WTC11 (cell line): ENCODE measurements at places on chromosomes 1 and 21. TPM values are rescaled to one million over a fixed set of nuclear protein-coding genes. Genes with fewer than 3 reads are reported as not detected.

- DNase-seq, result no peak
Measured at GRCh38 chr1:101043776-101044175, 18.2 kb upstream of the DPH5 start.

DNA sequence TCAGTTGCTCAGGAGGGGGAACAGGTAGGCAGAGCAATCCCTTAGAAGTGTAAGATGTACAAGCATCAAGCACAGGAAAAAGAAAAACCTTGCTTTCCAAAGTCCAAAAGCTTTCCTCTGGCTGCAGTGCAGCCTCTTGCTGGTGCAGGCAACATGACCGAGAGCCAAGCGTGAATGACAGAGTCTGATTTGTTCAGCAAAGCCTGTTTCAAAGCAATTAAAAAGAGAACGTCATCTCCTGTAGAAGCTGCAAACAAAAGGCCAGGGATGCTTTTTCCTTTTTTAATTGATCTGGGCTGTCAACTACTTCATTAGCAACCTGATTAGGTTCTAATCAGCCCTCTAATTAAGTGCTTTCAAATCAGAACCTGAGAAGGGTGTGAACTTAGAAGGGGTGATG, 38.2 kb upstream of the PLA2G2C start:
- no peak for DNase-seq

DNA sequence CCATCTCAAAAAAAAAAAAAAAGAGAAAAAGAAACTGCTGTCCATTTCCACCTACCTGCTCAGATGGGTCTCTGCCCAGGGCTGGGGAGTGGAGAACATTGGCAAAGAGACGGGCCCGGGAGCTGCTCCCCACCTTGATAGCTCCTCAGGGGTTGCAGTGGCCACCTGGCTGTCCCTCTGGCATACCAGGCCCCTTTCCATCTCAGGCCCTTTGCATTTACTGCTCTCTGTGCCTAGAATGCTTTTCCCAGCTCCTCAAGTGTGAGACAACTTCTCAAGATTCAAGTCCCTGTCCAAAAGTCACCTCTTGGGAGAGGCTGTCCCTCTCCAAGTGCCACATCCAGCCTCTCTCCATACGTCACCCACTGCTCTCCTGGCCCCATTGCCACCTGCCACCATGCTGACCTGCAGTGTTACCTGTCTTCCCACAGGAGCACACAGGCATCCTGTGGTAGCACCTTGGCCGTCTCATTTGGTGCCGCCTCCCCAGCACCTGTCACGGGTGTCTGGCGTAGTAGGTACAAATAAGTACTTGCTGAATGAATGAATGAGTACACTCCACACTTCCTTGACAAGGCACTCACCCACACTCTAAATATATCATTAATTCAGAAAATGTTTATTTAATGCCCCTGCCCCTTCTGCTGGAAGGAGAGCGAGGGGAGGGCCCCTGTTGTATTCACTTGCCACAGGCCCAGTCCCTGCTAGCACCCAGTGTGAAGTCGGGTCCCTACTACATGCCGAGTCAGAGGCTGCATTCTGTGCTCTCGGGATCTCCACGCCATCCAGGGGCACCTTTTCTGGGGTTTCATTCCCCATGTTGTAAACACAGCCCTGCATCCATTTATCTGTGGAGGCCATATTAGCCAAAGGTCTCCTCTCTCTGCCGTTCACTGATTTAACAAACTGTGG, 48.8 kb downstream of the DISP3 start:
- DNase-seq, result peak; percentile 5

- no peak for DNase-seq
Measured at GRCh38 chr1:154483941-154484803, 17.8 kb upstream of the TDRD10 start.

DNA sequence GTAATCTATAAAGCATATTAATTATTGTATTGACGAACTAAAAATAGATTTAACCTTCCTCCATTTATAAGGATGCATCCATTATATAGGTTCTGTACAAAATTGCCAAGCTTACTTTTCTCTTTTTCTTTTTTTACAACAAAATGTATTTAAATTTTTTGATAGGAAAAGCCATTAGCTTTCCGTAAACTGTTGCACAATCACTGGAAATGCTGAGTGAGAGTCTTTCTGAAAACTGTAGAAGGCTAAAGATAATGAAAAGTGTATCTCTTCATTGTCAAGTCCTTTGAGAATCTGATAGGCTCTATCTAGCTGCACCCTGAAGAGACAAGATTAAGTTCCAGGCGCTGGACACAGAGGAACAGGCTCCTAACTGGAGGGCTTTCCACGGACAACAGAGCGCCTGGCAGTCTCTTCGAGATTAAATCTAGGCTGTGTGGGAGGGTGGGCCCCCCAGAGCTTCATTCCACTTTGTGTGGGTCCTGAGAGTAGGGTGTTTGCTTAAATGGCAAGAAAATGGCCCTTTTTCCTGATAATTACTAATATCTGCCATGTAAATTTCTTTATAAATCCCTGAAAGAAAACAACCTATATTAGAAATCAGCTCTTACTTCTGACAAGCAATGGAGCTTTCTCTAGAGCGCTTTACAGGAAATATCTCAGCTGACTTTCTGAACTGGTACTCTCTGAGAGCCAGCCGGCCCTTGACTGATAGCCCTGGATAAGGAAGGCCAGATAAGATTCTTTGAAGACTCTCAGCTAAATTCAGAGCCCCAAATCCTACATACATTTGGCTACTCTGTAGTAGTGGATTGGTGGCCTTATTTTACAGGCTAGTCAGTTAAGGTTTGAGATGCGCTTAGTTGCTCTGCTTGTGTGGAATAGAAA, 108.3 kb downstream of the FMN2 start:
- DNase-seq, result no peak

DNA sequence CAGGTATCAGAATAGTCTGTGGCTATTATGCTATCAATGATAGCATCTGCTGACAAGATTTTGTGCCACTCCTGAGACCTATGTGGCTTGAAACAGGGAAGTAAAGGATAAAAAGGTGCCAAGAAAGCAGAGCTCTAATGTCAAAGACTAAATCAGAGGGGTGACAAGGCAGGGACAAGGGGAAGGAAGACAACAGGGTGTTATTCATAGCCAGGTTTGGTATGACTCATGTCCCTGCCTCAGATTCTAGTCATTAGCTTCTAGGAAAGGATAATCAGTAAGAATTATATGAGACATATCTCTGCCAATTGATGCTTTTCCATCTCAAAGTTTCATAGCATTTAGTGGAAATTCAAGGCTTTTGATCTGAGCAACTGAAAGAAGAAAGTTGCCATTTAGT, 31.8 kb upstream of the PLD5 start:
- DNase-seq, result no peak

- DNase-seq, result peak; percentile 44
Measured at GRCh38 chr1:18041685-18042355, 65.8 kb upstream of the IGSF21 start.

GRCh38 chr1:161915051-161915503, 108.6 kb downstream of the OLFML2B start:
- DNase-seq, result no peak

GRCh38 chr1:41502912-41503311, 18.4 kb upstream of the EDN2 start:
- DNase-seq, result no peak

- DNase-seq, result no peak
Measured at GRCh38 chr1:67645495-67646144, 39.4 kb upstream of the GADD45A start.

DNA sequence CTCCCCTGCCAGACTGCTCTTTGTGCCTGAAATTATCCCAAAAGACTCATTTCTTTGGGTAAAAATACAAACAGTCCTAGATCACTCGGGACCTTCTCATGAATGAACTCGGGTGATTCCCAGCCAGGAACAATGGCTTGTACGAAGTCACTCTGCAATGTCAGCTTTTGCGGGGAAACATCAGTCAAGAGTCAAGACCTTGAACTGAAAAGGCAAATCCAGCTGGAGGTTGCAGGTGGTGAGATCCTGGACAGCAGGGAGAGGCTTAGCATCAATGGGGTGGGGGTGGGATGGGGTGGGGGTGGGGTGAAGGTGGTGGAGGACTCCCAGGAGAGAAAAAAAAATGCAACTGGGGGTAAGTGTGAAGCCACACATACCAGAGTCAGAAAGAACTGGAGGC, 115.0 kb upstream of the SLC25A33 start:
- DNase-seq, result no peak

OR2L13 gene
- total RNA-seq, result not detected in 3 replicates

CD84 gene
- total RNA-seq, result 0.02 to 0.30 TPM (median 0.17 TPM) in 3 replicates

HEATR1 gene
- 63.3 to 73.0 TPM (median 68.4 TPM) in 3 replicates for total RNA-seq

KCNA10 gene
- not detected in 3 replicates for total RNA-seq
